ENCODE measurements at places on chromosomes 12 and 14. TPM values are rescaled to one million over a fixed set of nuclear protein-coding genes. Genes with fewer than 3 reads are reported as not detected.

Gene YAF2
- total RNA-seq = 81.7 TPM

Gene TMEM253
- not detected for total RNA-seq

Gene LMNTD1
- not detected for total RNA-seq

Gene CPNE6
- total RNA-seq = 0.04 TPM

Gene SYNDIG1L
- not detected for total RNA-seq

Gene NUAK1
- total RNA-seq = not detected

Gene AMHR2
- total RNA-seq = not detected

Gene MYBPC1
- not detected for total RNA-seq

Gene CCDC196
- total RNA-seq = not detected

Gene KLRG1
- 34.7 TPM for total RNA-seq

GRCh38 chr14:29290441-29290840 lies 523.9 kb downstream of the FOXG1 start:
- H3K36me3 ChIP-seq = no peaks in the 10 kb centered on the region
- H3K27ac ChIP-seq = no peak overlapping the region
- H3K4me3 ChIP-seq = no peak overlapping the region
- no peaks in the 10 kb centered on the region for H3K27me3 ChIP-seq
- no peaks in the 10 kb centered on the region for H3K4me1 ChIP-seq
- DNase-seq = no peak

GRCh38 chr14:93688820-93689219 lies 99.5 kb downstream of the PRIMA1 start:
- no peaks in the 10 kb centered on the region for H3K27me3 ChIP-seq
- H3K27ac ChIP-seq = no peak overlapping the region
- no peak for DNase-seq
- no peaks in the 10 kb centered on the region for H3K36me3 ChIP-seq
- H3K4me1 ChIP-seq = no peaks in the 10 kb centered on the region
- H3K4me3 ChIP-seq = no peak overlapping the region

GRCh38 chr12:130969223-130969622 lies 15.5 kb downstream of the ADGRD1 start:
- peaks cover 33% of the 10 kb centered on the region for H3K4me1 ChIP-seq
- DNase-seq = peak; percentile 58
- H3K4me3 ChIP-seq = no peak overlapping the region
- no peaks in the 10 kb centered on the region for H3K27me3 ChIP-seq

DNA sequence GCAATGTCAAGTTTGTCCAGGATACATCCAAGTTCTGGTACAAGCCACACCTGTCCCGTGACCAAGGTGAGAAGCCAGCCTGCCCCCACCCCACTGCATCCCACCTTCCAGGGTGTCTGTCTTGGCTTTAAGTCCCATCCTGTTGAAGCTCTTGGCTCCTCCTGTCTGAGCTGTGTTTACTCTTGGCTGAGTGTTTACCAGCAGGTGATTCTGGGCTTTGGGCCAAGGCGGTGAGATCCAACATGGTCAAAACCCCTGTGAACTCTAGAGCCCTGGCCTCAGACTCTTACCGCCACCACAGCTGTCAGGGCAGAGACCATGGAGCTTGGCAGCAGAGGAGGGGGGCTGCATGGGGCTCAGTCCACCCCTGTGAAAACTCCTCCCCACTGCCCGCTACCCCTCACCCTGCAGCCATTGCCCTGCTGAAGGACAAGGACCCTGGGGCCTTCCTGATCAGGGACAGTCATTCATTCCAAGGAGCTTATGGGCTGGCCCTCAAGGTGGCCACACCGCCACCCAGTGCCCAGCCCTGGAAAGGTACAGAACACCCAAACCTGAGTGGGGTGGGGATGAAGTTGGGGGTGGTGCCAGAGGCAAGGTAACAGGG lies 11.6 kb downstream of the TNS2 start:
- no peaks in the 10 kb centered on the region for H3K27me3 ChIP-seq
- H3K36me3 ChIP-seq = no peaks in the 10 kb centered on the region
- H3K27ac ChIP-seq = no peak overlapping the region
- DNase-seq = peak; percentile 65
- H3K4me1 ChIP-seq = peaks cover 7% of the 10 kb centered on the region
- H3K4me3 ChIP-seq = no peak overlapping the region

DNA sequence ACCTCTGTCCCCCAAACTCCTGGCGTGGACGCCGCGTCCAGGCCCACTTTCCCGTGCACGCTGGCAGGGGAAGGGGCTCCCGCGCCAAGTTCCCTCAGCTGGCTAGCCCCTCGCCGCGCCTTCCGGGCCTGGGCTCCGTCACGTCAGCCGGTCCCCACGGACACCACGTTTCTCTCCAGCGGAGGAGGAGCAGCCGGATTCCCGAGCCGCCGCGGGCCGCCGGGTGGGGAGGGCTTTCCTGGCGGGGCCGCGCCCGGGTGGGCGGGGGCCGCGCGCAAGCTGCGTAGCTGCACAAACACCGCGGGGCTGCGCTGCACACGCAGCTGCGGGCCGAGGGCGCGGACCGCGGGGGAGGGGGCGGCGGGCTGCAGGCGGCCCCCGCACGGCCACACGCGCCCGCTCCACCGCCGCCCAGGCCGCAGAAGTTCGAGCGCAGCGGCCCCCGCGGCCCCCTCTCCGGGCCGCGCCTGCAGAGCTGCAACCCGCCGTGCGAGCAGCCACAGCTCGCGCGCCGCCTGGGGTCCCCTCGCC lies 45.1 kb upstream of the PNMA1 start:
- peak; percentile 89 for DNase-seq
- peaks cover 88% of the 10 kb centered on the region for H3K4me1 ChIP-seq
- peak overlapping the region; percentile 89 for H3K27ac ChIP-seq
- no peaks in the 10 kb centered on the region for H3K27me3 ChIP-seq

- peaks cover 15% of the 10 kb centered on the region for H3K36me3 ChIP-seq
- no peaks in the 10 kb centered on the region for H3K27me3 ChIP-seq
- H3K4me1 ChIP-seq = no peaks in the 10 kb centered on the region
- H3K4me3 ChIP-seq = no peak overlapping the region
These were observed 41.3 kb upstream of the TESC start for GRCh38 chr12:117140397-117141096.

DNA sequence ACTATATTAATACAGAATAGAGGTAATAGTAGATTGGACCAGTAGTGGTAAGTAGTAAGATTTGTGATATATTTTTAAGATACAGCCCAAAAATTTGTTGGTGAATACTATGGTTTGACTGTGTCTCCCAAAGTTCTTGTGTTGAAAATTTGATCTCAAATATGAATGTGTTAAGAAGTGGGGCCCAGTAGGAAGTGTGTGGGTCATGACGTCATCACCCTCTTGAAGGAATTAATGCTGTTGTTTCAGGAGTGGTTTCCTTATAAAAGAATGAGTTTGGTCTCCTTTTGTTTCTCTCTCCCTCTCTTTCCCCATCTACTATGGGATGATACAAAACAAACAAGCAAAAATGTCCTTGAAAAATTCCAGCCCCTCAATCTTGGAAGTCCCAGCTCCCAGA lies 16.3 kb downstream of the LUM start:
- no peaks in the 10 kb centered on the region for H3K36me3 ChIP-seq
- H3K27ac ChIP-seq = no peak overlapping the region
- peaks cover 8% of the 10 kb centered on the region for H3K4me1 ChIP-seq
- no peaks in the 10 kb centered on the region for H3K27me3 ChIP-seq
- no peak for DNase-seq

- H3K27ac ChIP-seq = no peak overlapping the region
- no peak for DNase-seq
- no peaks in the 10 kb centered on the region for H3K27me3 ChIP-seq
- no peak overlapping the region for H3K4me3 ChIP-seq
- H3K36me3 ChIP-seq = no peaks in the 10 kb centered on the region
- no peaks in the 10 kb centered on the region for H3K4me1 ChIP-seq
These were observed 7.7 kb downstream of the FAM222A start for GRCh38 chr12:109721276-109721675.

DNA sequence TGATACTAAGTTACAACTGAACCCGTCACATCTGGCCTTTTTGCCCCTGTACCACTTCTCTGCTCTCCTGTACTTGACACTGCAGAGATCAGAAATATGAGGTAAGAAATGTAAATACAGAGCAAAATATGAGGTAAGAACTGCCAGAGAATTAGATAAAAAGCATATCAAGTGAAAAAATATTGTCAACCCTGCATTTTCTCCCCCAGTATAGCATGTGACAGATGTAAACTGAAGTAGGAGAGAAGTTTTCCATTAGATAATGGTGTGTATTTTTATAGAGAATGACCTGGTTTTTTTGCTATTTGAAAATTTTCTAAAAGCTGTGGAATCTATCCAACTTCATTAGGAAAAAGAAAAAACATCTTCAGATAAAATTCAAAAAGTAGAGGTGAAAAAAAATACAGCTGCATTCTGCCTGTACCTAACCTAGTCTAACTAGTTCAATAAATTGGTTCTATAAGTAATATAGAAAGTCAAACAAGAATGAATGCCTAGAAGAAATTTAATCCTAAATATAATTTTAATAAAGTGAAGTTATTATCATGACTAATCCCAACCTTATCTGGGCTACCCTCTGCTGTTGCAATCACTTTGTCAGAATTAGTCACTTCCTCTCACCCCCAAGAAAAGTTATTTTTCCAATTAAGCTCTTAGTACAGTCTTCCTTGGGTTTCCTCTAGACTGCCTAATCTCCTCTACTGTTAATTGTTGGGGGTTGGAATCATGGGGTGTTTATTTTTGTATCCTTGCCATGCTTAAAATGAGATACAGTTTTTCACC lies 210.0 kb downstream of the RASSF9 start:
- no peaks in the 10 kb centered on the region for H3K27me3 ChIP-seq
- no peak overlapping the region for H3K4me3 ChIP-seq
- no peak overlapping the region for H3K27ac ChIP-seq
- H3K4me1 ChIP-seq = no peaks in the 10 kb centered on the region
- H3K36me3 ChIP-seq = no peaks in the 10 kb centered on the region

- no peak for DNase-seq
- peaks cover 18% of the 10 kb centered on the region for H3K4me1 ChIP-seq
These were observed 183.6 kb downstream of the CRADD start for GRCh38 chr12:93860668-93861373.

DNA sequence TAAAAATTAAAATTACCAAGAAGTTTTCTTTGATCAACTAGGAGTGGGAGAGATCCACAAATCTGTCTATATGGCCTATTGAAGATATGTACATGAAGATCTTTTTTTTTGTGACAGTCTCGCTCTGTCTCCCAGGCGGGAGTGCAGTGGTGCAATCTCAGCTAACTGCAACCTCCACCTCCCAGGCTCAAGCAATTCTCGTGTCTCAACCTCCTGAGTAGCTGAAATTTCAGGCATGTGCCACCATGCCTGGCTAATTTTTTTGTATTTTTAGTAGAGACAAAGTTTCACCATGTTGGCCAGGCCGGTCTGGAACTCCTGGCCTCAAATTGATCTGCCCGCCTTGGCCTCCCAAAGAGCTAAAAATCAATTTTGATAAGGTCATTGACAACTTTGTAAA lies 4.6 kb upstream of the NFATC4 start:
- H3K4me1 ChIP-seq = peaks cover 34% of the 10 kb centered on the region
- no peak overlapping the region for H3K27ac ChIP-seq
- H3K27me3 ChIP-seq = no peaks in the 10 kb centered on the region
- H3K4me3 ChIP-seq = no peak overlapping the region
- H3K36me3 ChIP-seq = no peaks in the 10 kb centered on the region
- no peak for DNase-seq

DNA sequence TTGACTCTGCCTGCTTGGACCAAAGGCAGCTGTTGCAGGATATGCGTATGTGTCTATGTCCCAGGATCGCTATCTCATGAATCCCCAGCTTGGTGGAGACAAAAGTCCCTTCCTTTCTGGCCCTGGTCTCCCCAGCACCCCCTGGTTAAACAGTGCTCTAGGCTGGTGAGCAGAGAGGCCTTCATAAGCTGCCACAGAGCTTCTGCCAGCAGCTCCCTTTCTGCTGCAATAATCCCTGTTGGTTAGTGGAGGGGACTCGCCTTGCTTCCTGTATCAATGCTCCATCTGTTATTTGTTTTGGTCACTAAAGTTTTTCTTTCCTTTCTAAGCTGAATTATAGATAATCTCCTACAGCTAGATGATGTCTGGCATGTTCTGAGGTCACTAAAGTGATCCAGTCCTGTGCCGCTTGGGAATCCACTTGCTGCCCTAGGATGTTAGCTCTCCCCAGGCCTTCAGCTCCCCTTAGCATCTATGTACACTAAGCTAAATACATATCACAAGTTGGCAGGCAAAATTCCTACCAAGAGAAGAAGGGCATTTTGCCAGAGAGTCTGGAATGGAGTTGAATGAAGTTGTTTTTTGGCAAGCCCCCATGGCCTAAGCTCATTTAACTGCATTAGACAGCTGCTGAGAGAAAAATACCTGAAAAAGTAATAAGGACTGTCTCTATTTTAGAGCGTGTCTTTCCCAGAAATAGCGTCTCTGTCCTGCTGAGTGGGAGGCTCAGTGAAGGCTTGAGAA lies 47.8 kb downstream of the RDH12 start:
- DNase-seq = no peak
- no peak overlapping the region for H3K27ac ChIP-seq
- no peaks in the 10 kb centered on the region for H3K4me1 ChIP-seq
- peaks cover 31% of the 10 kb centered on the region for H3K36me3 ChIP-seq

- H3K4me1 ChIP-seq = no peaks in the 10 kb centered on the region
- no peak overlapping the region for H3K27ac ChIP-seq
- H3K36me3 ChIP-seq = no peaks in the 10 kb centered on the region
These were observed 88.2 kb downstream of the DUSP16 start for GRCh38 chr12:12474471-12474928.

DNA sequence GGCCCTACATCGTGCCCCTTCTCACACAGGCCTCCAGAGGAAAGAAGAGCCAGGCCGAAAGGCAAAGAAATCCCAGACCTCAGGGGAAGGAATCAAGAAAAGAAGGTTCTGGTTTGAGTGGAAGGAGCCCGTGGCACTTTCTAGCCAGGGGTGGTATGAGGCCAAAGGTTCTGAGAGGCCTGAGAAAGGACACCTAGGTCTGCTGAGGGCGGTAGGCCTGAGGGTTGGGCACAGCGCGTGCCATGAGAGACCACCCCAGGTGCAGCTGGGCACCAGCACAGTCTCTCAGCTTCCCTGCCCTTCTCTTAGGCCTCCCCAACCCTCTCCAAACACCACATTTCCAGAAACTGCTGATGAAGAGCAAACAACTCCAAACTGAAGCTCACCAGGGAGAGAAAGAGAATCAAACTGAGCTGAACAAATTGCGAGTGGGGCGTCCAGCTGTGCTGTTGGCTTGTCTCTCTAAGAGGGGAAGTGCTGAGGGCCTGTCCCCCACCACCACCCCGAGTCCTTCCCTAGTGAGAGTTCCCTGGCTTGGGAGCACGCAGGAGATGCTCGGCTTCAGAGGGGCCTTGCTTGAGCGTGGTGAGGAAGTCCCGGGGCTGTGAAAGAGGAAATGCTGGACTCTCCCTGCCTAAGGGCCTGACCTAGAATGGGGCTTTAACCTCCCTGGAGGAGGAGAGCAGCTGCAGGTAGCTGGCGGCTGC lies 184.8 kb downstream of the ZFP36L1 start:
- no peak overlapping the region for H3K27ac ChIP-seq
- H3K4me1 ChIP-seq = no peaks in the 10 kb centered on the region
- no peak for DNase-seq

GRCh38 chr12:24363177-24363754 lies 413.8 kb upstream of the SOX5 start:
- peak; percentile 65 for DNase-seq
- no peak overlapping the region for H3K4me3 ChIP-seq
- no peaks in the 10 kb centered on the region for H3K36me3 ChIP-seq
- no peaks in the 10 kb centered on the region for H3K27me3 ChIP-seq
- peaks cover 42% of the 10 kb centered on the region for H3K4me1 ChIP-seq

- no peak for DNase-seq
- no peak overlapping the region for H3K27ac ChIP-seq
- H3K27me3 ChIP-seq = no peaks in the 10 kb centered on the region
- H3K4me3 ChIP-seq = no peak overlapping the region
- peaks cover 46% of the 10 kb centered on the region for H3K36me3 ChIP-seq
These were observed 29.0 kb downstream of the SCYL2 start for GRCh38 chr12:100295764-100296555.

- H3K27ac ChIP-seq = no peak overlapping the region
- peaks cover 12% of the 10 kb centered on the region for H3K36me3 ChIP-seq
- no peaks in the 10 kb centered on the region for H3K27me3 ChIP-seq
- peaks cover under 1% of the 10 kb centered on the region for H3K4me1 ChIP-seq
- DNase-seq = no peak
- no peak overlapping the region for H3K4me3 ChIP-seq
These were observed 14.0 kb upstream of the RABGGTA start for GRCh38 chr14:24285351-24285750.

Data from Karpas-422 (cell line).